ENCODE measurements at places on chromosomes 1 and 21. TPM values are rescaled to one million over a fixed set of nuclear protein-coding genes. Genes with fewer than 3 reads are reported as not detected.

- H3K36me3 ChIP-seq: no peaks in the 10 kb centered on the region
- H3K27me3 ChIP-seq: no peaks in the 10 kb centered on the region
- DNase-seq: no peak
- H3K4me3 ChIP-seq: no peak overlapping the region
- H3K27ac ChIP-seq: no peak overlapping the region
These were observed 26.9 kb downstream of the DISP3 start for GRCh38 chr1:11505591-11506538.

The LMX1A gene
- total RNA-seq: not detected

The OTUD3 gene
- total RNA-seq: 3.5 TPM

DNA sequence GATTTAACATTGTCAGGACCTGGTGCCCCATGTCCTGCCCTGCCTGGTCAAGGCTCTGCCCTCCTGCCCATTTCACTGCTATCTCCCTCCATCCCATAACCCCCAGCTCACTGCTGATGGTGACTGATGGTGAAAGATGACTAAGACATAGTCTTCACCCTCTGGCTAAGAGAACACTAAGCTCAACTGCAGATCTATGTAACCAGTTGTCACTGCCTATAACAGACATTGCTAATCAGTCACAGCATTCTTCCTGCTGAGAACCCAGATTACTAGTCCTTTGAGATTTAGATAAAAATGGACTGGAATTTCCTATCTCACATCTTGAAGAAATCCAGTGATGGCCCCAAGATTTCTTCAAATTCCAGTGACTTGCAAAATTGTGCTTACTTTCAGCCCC is 8.0 kb upstream of the ZNF362 start:
- no peaks in the 10 kb centered on the region for H3K36me3 ChIP-seq
- H3K27me3 ChIP-seq: no peaks in the 10 kb centered on the region
- DNase-seq: no peak
- H3K27ac ChIP-seq: no peak overlapping the region

The SH3GLB1 gene
- 35.7 TPM for total RNA-seq

DNA sequence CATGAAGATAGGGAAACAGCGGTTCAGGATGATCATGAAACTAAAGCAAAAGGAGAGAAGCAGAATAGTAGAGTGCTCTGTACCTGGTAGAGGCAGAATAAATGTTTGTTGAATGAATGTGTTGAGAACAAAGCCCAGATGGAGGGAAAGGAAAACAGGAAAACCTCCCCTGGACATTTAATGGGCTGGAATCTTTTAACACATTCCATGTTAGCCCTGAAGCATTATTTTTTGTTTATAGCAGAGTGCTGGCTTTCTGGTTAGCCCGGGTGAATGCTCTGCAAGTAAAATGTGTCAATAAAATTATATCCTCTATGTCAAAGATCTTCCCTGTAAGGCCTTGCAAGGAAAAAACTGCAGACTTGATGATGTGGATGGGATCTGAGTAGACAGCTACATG is 60.2 kb downstream of the ABCA4 start:
- no peak overlapping the region for H3K4me3 ChIP-seq
- no peak for DNase-seq
- H3K27ac ChIP-seq: no peak overlapping the region
- H3K4me1 ChIP-seq: peaks cover 4% of the 10 kb centered on the region
- H3K36me3 ChIP-seq: no peaks in the 10 kb centered on the region
- no peaks in the 10 kb centered on the region for H3K27me3 ChIP-seq

DNA sequence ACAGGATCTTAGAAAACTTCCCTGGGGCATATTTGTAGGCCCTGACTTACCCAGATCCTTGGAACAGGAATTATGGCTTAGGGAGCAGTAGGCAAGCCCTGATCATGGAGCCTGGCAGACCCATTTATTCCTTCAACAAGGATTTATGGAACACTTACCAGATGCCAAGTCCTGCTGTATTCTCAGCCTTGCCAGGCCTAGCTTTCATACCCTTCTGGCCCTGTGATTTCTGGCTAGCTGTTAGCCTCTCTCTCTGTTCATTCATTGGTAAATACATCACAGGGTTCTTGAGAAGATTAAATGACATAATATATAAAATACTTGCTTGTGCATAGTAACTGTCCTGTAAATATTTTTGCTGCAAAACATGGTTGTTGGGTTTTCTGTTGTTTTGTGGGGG is 32.4 kb upstream of the SRP9 start:
- no peak overlapping the region for H3K27ac ChIP-seq
- no peaks in the 10 kb centered on the region for H3K4me1 ChIP-seq
- H3K27me3 ChIP-seq: no peaks in the 10 kb centered on the region
- H3K36me3 ChIP-seq: no peaks in the 10 kb centered on the region
- no peak for DNase-seq

The CYYR1 gene
- total RNA-seq: 2.6 TPM

DNA sequence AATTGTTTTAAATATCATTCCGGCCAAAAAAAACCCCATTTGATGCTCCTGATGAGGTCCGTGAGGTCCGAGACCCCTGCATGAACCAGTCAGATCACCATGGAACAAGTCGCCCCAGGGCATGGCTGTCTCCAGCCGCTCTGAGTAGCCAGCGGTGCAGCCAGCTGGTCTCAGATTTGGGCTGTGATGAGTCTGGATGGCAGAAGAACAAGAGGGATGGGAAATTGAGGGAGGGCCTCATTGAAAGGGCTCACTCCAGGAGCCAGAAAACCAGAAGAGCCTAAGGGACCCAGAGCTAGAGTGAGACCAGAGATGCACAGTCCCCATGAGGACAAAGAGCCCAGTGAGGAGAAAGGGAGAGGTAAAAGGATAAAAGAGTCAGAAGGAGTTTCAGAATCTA is 174.0 kb downstream of the TOMM20 start:
- no peak overlapping the region for H3K4me3 ChIP-seq
- H3K27ac ChIP-seq: no peak overlapping the region
- H3K36me3 ChIP-seq: no peaks in the 10 kb centered on the region
- H3K4me1 ChIP-seq: peaks cover 16% of the 10 kb centered on the region
- no peak for DNase-seq

DNA sequence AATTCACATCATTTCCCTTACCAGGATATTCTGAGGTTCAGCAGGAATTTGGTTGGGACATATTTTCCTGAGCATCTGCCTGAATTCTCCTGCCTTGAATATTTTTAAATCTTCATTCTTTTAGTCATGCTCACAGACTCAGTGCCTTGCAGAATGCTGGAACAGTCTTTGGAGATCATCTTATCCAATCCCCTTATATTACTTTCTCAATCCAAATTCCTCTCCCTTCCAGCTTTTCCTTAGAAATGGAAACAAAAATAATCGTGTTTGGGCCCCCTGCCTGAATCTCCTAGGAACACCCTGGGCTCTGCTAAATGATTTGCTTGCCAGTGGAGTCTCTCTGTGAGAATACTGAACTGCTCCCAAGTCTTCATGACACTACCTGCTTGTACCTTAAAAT is 38.4 kb downstream of the LHX8 start:
- peak overlapping the region; percentile 59 for H3K27ac ChIP-seq
- H3K4me3 ChIP-seq: no peak overlapping the region
- no peak for DNase-seq

The PTGFR gene
- total RNA-seq: not detected

The NMNAT1 gene
- 16.9 TPM for total RNA-seq

- no peaks in the 10 kb centered on the region for H3K27me3 ChIP-seq
- H3K27ac ChIP-seq: no peak overlapping the region
- peaks cover 12% of the 10 kb centered on the region for H3K4me1 ChIP-seq
- no peaks in the 10 kb centered on the region for H3K36me3 ChIP-seq
These were observed 183.9 kb downstream of the CAMTA1 start for GRCh38 chr1:6969106-6969505.

- no peak for DNase-seq
- H3K4me3 ChIP-seq: no peak overlapping the region
- H3K27ac ChIP-seq: peak overlapping the region; percentile 94
- H3K36me3 ChIP-seq: no peaks in the 10 kb centered on the region
- H3K4me1 ChIP-seq: peaks cover 78% of the 10 kb centered on the region
These were observed 29.0 kb downstream of the SSBP3 start for GRCh38 chr1:54377040-54377691.

GRCh38 chr21:45769294-45769693 is 125.8 kb downstream of the PCBP3 start:
- no peaks in the 10 kb centered on the region for H3K36me3 ChIP-seq
- no peak overlapping the region for H3K27ac ChIP-seq
- H3K27me3 ChIP-seq: no peaks in the 10 kb centered on the region
- DNase-seq: no peak
- no peak overlapping the region for H3K4me3 ChIP-seq

- no peaks in the 10 kb centered on the region for H3K36me3 ChIP-seq
- H3K4me1 ChIP-seq: no peaks in the 10 kb centered on the region
- H3K27me3 ChIP-seq: no peaks in the 10 kb centered on the region
- H3K4me3 ChIP-seq: no peak overlapping the region
- no peak for DNase-seq
- H3K27ac ChIP-seq: no peak overlapping the region
These were observed 15.3 kb upstream of the PLA2G4A start for GRCh38 chr1:186813420-186813819.

- peaks cover 91% of the 10 kb centered on the region for H3K4me1 ChIP-seq
- peaks cover 4% of the 10 kb centered on the region for H3K36me3 ChIP-seq
- DNase-seq: no peak
- no peaks in the 10 kb centered on the region for H3K27me3 ChIP-seq
These were observed 10.2 kb downstream of the NES start for GRCh38 chr1:156666862-156667609.

- DNase-seq: no peak
- H3K27ac ChIP-seq: peak overlapping the region; percentile 99
- no peak overlapping the region for H3K4me3 ChIP-seq
These were observed 1.9 kb upstream of the MEF2D start for GRCh38 chr1:156502391-156502893.

GRCh38 chr1:206972728-206973127 is 2.5 kb upstream of the FCAMR start:
- no peak overlapping the region for H3K4me3 ChIP-seq
- DNase-seq: no peak
- peaks cover 13% of the 10 kb centered on the region for H3K27me3 ChIP-seq
- no peaks in the 10 kb centered on the region for H3K4me1 ChIP-seq

GRCh38 chr1:233959102-233959501 is 54.6 kb downstream of the SLC35F3 start:
- H3K36me3 ChIP-seq: no peaks in the 10 kb centered on the region
- no peaks in the 10 kb centered on the region for H3K27me3 ChIP-seq
- no peak for DNase-seq
- no peak overlapping the region for H3K27ac ChIP-seq
- H3K4me1 ChIP-seq: no peaks in the 10 kb centered on the region
- no peak overlapping the region for H3K4me3 ChIP-seq

- H3K4me1 ChIP-seq: peaks cover 25% of the 10 kb centered on the region
- DNase-seq: no peak
- H3K27me3 ChIP-seq: no peaks in the 10 kb centered on the region
- no peaks in the 10 kb centered on the region for H3K36me3 ChIP-seq
- no peak overlapping the region for H3K27ac ChIP-seq
These were observed 231.6 kb downstream of the NFIA start for GRCh38 chr1:61313906-61314422.

The FAM151A gene
- total RNA-seq: 0.21 TPM

GRCh38 chr1:32759997-32760623 is 57.0 kb downstream of the YARS1 start:
- peak; percentile 49 for DNase-seq
- H3K4me1 ChIP-seq: peaks cover 44% of the 10 kb centered on the region
- no peak overlapping the region for H3K27ac ChIP-seq
- H3K36me3 ChIP-seq: no peaks in the 10 kb centered on the region
- H3K4me3 ChIP-seq: no peak overlapping the region

GRCh38 chr21:34018910-34019309 is 54.5 kb upstream of the MRPS6 start:
- DNase-seq: no peak
- no peaks in the 10 kb centered on the region for H3K36me3 ChIP-seq
- no peak overlapping the region for H3K4me3 ChIP-seq
- no peak overlapping the region for H3K27ac ChIP-seq

GRCh38 chr21:42505090-42505726 is 8.4 kb upstream of the SLC37A1 start:
- no peaks in the 10 kb centered on the region for H3K36me3 ChIP-seq
- H3K27me3 ChIP-seq: no peaks in the 10 kb centered on the region
- H3K4me1 ChIP-seq: no peaks in the 10 kb centered on the region
- H3K27ac ChIP-seq: no peak overlapping the region
- no peak overlapping the region for H3K4me3 ChIP-seq

GRCh38 chr1:177820213-177820612 is 149.6 kb downstream of the SEC16B start:
- H3K4me1 ChIP-seq: peaks cover 13% of the 10 kb centered on the region
- H3K27ac ChIP-seq: no peak overlapping the region
- H3K4me3 ChIP-seq: no peak overlapping the region
- no peaks in the 10 kb centered on the region for H3K27me3 ChIP-seq
- no peaks in the 10 kb centered on the region for H3K36me3 ChIP-seq
- DNase-seq: no peak

- DNase-seq: no peak
- H3K36me3 ChIP-seq: no peaks in the 10 kb centered on the region
- peaks cover 4% of the 10 kb centered on the region for H3K4me1 ChIP-seq
These were observed 1218.4 kb upstream of the PRMT6 start for GRCh38 chr1:105838071-105838470.

DNA sequence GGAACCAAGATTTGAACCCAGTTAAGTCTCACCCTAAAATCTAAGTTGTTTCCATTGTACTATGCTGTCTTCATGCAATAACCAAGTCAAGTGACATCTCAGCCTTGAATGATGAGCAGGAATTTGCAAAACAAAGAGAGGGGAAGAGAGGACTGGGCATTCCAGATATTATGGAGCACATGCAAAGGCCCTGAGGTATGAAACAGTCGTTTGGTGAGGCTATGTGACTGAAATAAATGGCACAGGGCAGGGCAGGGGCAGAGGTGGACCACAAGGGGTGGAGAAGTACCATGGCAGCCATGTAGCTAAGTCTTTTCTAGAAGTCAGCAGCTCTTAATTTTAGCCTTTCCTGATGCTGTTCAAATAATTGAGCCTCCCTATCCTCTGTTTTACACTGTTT is 37.6 kb upstream of the RAP1A start:
- H3K36me3 ChIP-seq: no peaks in the 10 kb centered on the region
- H3K4me3 ChIP-seq: no peak overlapping the region
- no peaks in the 10 kb centered on the region for H3K4me1 ChIP-seq
- no peak for DNase-seq
- no peak overlapping the region for H3K27ac ChIP-seq
- H3K27me3 ChIP-seq: no peaks in the 10 kb centered on the region

- H3K4me3 ChIP-seq: no peak overlapping the region
- no peaks in the 10 kb centered on the region for H3K4me1 ChIP-seq
- peaks cover 7% of the 10 kb centered on the region for H3K27me3 ChIP-seq
- H3K36me3 ChIP-seq: no peaks in the 10 kb centered on the region
These were observed 356.4 kb downstream of the PTPRU start for GRCh38 chr1:29592731-29593130.

The SPATA46 gene
- total RNA-seq: not detected

The SPATA21 gene
- not detected for total RNA-seq

- peaks cover 18% of the 10 kb centered on the region for H3K27me3 ChIP-seq
- H3K36me3 ChIP-seq: no peaks in the 10 kb centered on the region
- H3K4me3 ChIP-seq: no peak overlapping the region
- no peak overlapping the region for H3K27ac ChIP-seq
- H3K4me1 ChIP-seq: no peaks in the 10 kb centered on the region
These were observed 4.8 kb downstream of the FAM3B start for GRCh38 chr21:41321211-41321907.

- no peaks in the 10 kb centered on the region for H3K36me3 ChIP-seq
- H3K27me3 ChIP-seq: no peaks in the 10 kb centered on the region
- no peak overlapping the region for H3K4me3 ChIP-seq
- H3K4me1 ChIP-seq: no peaks in the 10 kb centered on the region
These were observed 74.7 kb downstream of the HSPA13 start for GRCh38 chr21:14308234-14308633.

GRCh38 chr21:35024513-35024912 is 24.6 kb downstream of the RUNX1 start:
- no peak overlapping the region for H3K27ac ChIP-seq
- no peaks in the 10 kb centered on the region for H3K36me3 ChIP-seq
- DNase-seq: no peak
- no peak overlapping the region for H3K4me3 ChIP-seq
- H3K4me1 ChIP-seq: peaks cover 5% of the 10 kb centered on the region

All from cardiac muscle cell (in vitro differentiated cells and primary cell).